ENCODE measurements at places on chromosomes 2 and 18. TPM values are rescaled to one million over a fixed set of nuclear protein-coding genes. Genes with fewer than 3 reads are reported as not detected.

- DNase-seq = no peak
- no peaks in the 10 kb centered on the region for H3K27me3 ChIP-seq
- no peaks in the 10 kb centered on the region for H3K36me3 ChIP-seq
These were observed 34.7 kb upstream of the GPR17 start for GRCh38 chr2:127611076-127611925.

GRCh38 chr18:78875016-78875777 lies 104.4 kb upstream of the SALL3 start:
- DNase-seq = peak; percentile 56
- H3K4me3 ChIP-seq = no peak overlapping the region
- H3K4me1 ChIP-seq = no peaks in the 10 kb centered on the region
- H3K36me3 ChIP-seq = no peaks in the 10 kb centered on the region
- H3K27ac ChIP-seq = no peak overlapping the region

- H3K4me3 ChIP-seq = no peak overlapping the region
- no peaks in the 10 kb centered on the region for H3K27me3 ChIP-seq
- DNase-seq = no peak
- H3K4me1 ChIP-seq = no peaks in the 10 kb centered on the region
These were observed 25.3 kb downstream of the SLC16A14 start for GRCh38 chr2:230043461-230043860.

GRCh38 chr2:55147041-55147440 lies 85.1 kb downstream of the CLHC1 start:
- H3K27me3 ChIP-seq = no peaks in the 10 kb centered on the region
- H3K36me3 ChIP-seq = no peaks in the 10 kb centered on the region
- DNase-seq = no peak

DNA sequence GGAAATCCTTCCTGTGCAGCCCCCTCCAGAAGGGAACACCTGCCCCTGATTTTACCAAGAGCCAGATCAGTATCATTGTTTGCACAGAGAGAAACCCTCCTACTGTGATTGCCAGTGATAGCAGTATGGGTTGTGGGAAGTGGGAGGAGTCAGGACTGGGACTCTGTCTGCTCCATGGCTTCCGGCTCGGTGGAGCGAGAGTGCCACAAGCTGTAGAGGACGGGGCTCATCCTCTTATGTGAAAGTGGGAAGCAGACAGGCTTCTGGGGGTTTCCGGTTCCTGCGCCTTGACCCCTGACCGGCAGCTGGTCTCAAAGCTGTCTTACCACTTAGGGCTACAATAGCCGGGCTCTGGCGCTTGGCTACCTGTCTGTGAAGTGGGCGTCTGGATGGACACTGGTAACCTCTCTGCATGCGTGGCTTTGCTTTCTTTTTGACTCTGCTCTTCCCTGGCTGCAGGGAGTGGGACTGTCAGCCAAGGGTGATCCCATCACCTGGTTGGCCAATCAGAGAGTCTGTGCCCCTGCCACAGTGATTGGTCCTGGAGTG lies 79.7 kb downstream of the BCL2L11 start:
- no peak overlapping the region for H3K4me3 ChIP-seq
- no peaks in the 10 kb centered on the region for H3K36me3 ChIP-seq
- H3K27me3 ChIP-seq = no peaks in the 10 kb centered on the region

- no peak for DNase-seq
- H3K4me3 ChIP-seq = no peak overlapping the region
- peaks cover 30% of the 10 kb centered on the region for H3K36me3 ChIP-seq
- no peaks in the 10 kb centered on the region for H3K27me3 ChIP-seq
These were observed 136.1 kb downstream of the SMAD7 start for GRCh38 chr18:48814490-48815178.

GRCh38 chr2:97951155-97951680 lies 44.5 kb downstream of the TMEM131 start:
- no peak overlapping the region for H3K27ac ChIP-seq
- H3K36me3 ChIP-seq = no peaks in the 10 kb centered on the region
- H3K27me3 ChIP-seq = no peaks in the 10 kb centered on the region
- no peak overlapping the region for H3K4me3 ChIP-seq
- H3K4me1 ChIP-seq = peaks cover 16% of the 10 kb centered on the region

GRCh38 chr2:215994911-215995310 lies 18.4 kb downstream of the MREG start:
- H3K27me3 ChIP-seq = no peaks in the 10 kb centered on the region
- no peaks in the 10 kb centered on the region for H3K4me1 ChIP-seq
- no peak for DNase-seq
- no peaks in the 10 kb centered on the region for H3K36me3 ChIP-seq
- no peak overlapping the region for H3K4me3 ChIP-seq

DNA sequence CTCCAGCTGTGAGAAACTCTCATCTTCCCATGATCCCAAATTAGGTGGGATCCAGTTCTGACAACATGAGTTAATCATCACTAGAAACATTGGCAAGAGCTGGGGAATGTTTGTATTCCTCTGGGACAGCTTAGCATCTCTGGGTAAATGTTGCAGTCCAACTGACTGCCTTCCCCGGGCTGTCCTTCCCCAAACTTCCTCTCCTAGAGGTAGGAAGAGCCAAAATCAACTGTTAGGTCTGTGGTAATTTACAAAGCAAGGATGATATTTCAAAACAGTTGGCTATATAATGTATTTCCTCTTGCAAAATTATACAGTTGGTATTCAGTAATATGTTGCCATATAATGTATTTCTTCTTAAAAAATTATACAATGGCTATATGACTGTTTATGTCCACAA lies 148.5 kb downstream of the MGAT5 start:
- no peak overlapping the region for H3K4me3 ChIP-seq
- peaks cover 7% of the 10 kb centered on the region for H3K4me1 ChIP-seq
- H3K27ac ChIP-seq = peak overlapping the region; percentile 54
- no peaks in the 10 kb centered on the region for H3K36me3 ChIP-seq
- no peak for DNase-seq

DNA sequence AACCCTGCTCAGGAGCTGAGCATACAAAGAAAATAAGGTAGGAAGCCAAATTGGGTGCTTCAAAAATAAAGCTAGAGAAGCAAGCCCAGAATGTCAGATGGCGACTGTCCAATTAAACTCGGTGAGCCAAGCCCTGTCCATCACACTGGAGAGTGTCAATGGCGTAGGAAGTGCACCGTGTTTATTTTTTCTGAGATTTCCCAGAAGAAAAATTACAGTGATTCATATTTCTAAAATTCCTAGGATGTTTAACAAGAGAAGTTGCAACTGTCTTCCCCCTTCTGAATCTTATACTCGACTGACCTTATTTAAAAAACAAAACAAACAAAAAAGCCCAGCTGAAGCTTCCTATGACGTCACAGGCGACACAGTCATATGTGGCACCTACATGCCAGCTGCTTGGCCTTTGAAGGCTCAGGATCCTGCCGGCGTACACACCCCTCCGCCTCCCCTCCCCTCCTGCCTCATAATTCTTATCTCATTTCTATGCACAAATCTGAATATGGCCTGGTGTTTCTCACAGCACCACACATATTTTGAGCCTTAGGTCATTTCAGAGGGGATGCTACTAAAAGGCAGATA lies 60.8 kb downstream of the MBP start:
- no peaks in the 10 kb centered on the region for H3K36me3 ChIP-seq
- no peak overlapping the region for H3K4me3 ChIP-seq
- H3K4me1 ChIP-seq = peaks cover 60% of the 10 kb centered on the region
- peak; percentile 88 for DNase-seq

- H3K36me3 ChIP-seq = no peaks in the 10 kb centered on the region
- no peak overlapping the region for H3K4me3 ChIP-seq
- peak overlapping the region; percentile 70 for H3K27ac ChIP-seq
These were observed 115.5 kb downstream of the COL6A3 start for GRCh38 chr2:237298151-237299118.

GRCh38 chr2:24107-24506 lies 22.2 kb downstream of the FAM110C start:
- H3K27me3 ChIP-seq = no peaks in the 10 kb centered on the region
- peaks cover 25% of the 10 kb centered on the region for H3K4me1 ChIP-seq
- DNase-seq = no peak
- no peak overlapping the region for H3K27ac ChIP-seq
- no peaks in the 10 kb centered on the region for H3K36me3 ChIP-seq

- no peak for DNase-seq
- no peak overlapping the region for H3K4me3 ChIP-seq
- H3K4me1 ChIP-seq = peaks cover 4% of the 10 kb centered on the region
- no peaks in the 10 kb centered on the region for H3K27me3 ChIP-seq
These were observed 38.2 kb downstream of the LCT start for GRCh38 chr2:135798762-135799161.

DNA sequence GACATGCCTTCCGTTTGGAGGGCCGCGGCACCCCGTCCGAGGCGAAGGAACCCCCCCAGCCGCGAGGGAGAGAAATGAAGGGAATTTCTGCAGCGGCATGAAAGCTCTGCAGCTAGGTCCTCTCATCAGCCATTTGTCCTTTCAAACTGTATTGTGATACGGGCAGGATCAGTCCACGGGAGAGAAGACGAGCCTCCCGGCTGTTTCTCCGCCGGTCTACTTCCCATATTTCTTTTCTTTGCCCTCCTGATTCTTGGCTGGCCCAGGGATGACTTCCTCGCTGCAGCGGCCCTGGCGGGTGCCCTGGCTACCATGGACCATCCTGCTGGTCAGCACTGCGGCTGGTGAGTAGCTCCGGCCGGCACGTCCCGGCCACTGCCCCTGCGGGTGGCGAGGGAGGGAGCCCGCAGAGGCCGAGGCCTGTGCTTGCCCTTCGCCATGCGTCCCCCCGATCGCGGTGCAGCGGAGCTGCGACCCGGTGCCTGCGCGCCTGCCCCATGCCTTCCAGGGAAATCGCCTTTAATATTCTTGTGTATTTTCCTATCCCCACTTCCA lies 1.2 kb downstream of the BMPR2 start:
- H3K27ac ChIP-seq = peak overlapping the region; percentile 98
- DNase-seq = peak; percentile 71
- H3K27me3 ChIP-seq = no peaks in the 10 kb centered on the region
- H3K4me3 ChIP-seq = peak overlapping the region; percentile 92
- peaks cover 22% of the 10 kb centered on the region for H3K4me1 ChIP-seq
- H3K36me3 ChIP-seq = no peaks in the 10 kb centered on the region

The SLC1A4 gene
- 6.2 TPM for polyA plus RNA-seq

The DLX2 gene
- polyA plus RNA-seq = 0.03 TPM

The WDFY1 gene
- polyA plus RNA-seq = 8.2 TPM

The HOXD13 gene
- polyA plus RNA-seq = not detected

The IL36B gene
- not detected for polyA plus RNA-seq

The SNRPD1 gene
- polyA plus RNA-seq = 21.0 TPM

The CRYGC gene
- not detected for polyA plus RNA-seq

Data from stomach (tissue), 19 donors.